ENCODE measurements at places on chromosomes 2 and 18.

DNA sequence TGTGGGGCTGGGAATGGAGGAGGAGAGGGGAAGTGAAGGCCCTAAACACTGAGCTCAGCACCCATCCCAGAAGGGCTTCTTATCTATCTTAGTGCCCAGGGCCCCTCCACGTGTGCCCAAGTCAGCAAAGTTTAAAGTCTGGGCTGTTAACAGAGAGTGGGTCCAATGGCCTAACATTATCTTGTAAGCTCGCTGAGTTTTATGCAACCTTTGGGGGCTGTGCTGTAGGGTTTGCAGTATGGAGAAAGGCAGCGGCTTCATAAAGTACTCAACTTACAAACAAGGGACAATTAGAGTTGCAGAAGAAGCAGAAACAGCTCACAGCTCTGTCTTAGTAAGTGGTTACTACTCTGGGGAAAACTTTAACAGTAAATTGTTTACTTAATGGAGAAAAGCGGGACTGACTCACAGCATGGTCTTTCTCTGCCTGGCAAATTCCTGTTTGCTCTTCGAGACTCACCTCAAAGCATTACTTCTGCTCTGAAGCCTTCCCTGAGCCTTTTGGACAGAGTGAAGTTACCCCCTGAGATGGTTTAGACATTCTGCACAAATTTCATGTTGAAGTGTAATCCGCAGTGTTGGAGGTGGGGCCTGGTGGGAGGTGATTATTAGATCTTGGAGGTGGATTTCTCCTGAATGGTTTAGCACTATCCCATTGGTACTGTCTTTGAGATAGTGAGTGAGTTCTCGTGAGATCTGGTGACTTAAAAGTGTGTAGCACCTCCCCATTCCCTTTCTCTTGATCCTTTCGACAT is 9.0 kb downstream of the ENOSF1 start:
- DNase-seq: no peak

- DNase-seq: no peak
These were observed 58.8 kb downstream of the MFSD6 start for GRCh38 chr2:190466819-190467446.

DNA sequence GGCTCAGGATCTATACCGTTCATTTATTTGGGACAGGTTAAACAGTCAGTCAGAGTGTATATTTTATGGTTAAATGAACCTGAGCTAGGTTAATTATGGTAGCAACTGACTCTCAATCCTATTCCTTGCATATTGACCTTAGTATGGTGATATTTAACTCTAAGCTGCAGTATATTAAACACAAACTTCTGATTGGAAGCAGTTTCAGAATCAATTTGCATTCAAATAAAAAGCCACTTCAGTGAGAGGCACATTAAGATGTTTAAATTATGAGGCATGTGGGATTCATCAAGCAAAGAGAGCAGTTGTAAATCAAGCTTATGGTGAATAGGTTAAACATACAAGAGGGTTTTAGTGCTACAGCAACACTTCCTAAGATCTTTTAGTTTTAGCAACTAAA is 40.4 kb downstream of the FRZB start:
- DNase-seq: no peak

- DNase-seq: no peak
These were observed 69.0 kb downstream of the OSBPL6 start for GRCh38 chr2:178263159-178263860.

- DNase-seq: peak; percentile 99
These were observed 12.2 kb upstream of the KIF1A start for GRCh38 chr2:240832205-240832727.

GRCh38 chr2:240745962-240746361 is 54.3 kb downstream of the AQP12A start:
- DNase-seq: no peak

GRCh38 chr18:9898792-9899549 is 13.2 kb downstream of the TXNDC2 start:
- no peak for DNase-seq

- DNase-seq: no peak
These were observed 13.7 kb downstream of the SESTD1 start for GRCh38 chr2:179250848-179251504.

DNA sequence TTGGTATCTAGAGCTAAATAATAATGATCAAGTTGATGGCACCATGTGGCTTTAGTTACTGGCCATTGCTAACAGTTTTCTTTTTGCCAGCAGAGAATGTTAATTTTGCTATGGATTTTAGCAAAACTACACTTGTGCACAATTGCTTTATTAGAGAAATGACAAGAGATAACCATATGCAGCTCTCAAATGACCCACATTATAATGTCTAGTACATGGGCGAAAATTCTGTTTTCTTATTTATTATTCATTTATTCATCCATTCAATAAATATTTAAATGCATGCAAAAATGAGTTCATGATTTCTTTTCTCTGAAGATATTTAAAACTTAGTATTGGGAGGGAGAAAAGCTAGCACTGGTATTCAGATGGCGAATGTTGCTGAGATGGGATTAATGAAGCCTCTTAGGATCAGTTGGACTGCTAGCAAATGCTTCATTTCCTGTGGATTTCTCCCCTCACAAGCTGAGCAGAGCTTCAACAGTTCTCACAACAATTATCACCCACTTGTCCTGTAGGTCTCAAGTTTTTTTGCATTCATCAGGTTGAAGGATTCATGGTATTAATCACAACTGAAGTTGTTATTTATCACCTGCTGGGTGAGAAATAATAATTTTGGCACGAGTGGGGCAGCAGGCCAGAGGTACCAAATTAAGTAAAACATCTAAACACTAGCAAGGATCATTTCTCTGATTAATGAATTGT is 95.2 kb downstream of the MTX2 start:
- no peak for DNase-seq

GRCh38 chr2:235070063-235070706 is 118.4 kb downstream of the SH3BP4 start:
- no peak for DNase-seq

GRCh38 chr2:101361121-101361520 is 26.2 kb downstream of the CREG2 start:
- no peak for DNase-seq

GRCh38 chr2:99644419-99644787 is 154.6 kb upstream of the REV1 start:
- DNase-seq: no peak

DNA sequence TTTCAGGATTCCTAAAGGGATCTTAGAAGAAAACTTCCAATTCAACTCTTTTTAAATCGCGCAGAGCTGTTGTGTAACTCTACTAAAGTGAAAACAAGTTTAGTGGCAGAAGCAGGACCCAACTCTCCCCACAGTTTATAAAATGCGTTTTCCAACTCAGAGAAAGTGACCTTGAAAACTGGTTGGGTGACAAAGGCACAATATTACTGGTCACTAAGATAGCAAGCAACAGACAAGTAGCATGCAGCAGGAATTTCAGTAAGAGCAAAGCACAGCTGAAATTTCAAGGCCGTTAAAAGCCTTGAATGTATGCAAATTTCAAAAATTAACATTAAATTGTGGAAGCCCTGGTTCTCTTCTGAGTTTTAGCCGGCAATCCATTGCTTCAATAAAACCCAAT is 66.9 kb downstream of the STK39 start:
- no peak for DNase-seq

DNA sequence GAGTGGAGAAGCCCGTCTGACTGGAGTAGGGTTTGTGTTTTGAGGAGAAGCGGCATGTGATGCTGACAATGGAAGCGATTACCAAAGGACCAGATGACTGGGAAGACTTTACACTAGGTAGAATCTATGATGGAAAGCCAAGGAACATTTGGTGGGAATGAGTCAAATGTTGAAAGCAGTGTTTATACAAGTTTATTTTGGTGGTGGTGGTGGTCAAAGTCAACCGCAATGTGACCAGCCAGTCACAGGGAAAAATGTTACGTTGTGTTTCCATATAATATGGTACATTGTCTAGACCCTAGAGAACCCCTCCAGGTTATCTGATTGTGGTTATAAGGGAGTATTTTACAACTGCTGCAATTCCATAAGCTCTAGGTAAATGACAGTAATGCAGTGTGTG is 216.8 kb downstream of the PID1 start:
- DNase-seq: no peak

GRCh38 chr2:31958140-31958717 is 52.6 kb downstream of the MEMO1 start:
- DNase-seq: no peak

GRCh38 chr2:1995987-1996386 is 251.7 kb upstream of the PXDN start:
- peak; percentile 2 for DNase-seq

GRCh38 chr2:21627938-21628337 is 504.2 kb downstream of the TDRD15 start:
- no peak for DNase-seq

DNA sequence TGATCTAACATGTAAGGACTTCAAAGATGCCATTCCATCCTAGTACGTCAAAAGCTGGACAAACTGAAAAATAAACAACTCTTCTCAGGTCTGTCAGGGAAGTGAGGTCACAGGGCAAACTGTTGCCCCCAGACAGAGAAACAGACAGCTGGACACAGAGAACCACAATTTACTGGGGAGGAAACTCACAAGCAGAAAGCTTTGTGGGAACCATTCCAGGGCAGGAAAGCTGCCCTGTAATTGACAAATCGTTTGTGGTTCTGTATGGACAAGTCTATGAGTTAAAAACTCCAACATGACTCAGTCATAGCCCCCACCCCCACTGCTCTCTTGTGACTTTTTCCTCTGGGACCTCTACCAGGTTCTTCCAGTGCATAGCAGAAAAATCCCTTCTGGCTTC is 28.4 kb downstream of the MCEE start:
- DNase-seq: no peak

- DNase-seq: no peak
These were observed 36.8 kb upstream of the ERCC3 start for GRCh38 chr2:127330753-127331152.

DNA sequence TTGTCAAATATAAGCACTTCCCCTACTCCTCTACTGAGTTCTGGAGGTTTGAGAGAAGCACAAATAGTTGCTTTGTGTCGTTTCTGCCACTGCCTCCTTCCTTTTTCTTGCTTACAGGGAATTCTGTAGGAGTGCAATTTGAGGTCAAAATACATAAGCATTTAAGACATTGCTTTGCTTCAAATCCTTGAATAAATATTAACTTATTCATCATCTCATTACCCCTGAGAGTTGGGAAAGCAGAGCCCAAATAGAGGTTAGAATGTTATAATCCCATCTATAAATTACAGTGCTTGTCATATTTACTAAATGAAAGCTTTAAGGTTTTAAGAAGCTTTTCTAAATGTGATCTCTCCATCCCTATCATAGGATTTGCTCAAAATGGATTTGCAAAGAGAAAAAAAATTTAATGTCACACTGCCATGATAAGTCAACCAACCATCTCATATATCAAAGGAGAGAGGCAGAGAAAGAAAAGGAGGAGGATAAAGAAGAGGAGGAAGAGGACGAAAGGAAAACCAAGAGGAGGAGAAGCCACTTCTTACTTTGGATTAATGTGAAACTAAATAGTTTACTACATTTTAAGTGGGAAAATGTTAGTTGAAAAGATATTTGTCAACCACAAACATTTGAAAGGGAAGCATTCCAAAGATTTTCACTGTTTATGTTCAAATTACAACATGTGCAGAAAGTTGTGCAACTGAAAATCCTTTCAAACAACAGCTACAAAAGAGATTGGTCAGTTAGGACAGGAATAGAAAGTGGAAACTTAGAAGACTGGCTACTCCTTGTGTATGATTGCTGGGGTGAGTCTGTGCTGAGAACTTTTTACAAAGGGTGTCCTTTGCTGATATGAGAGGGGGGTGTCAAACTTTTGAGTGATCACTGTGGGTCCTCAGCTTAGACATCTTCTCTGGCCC is 277.3 kb upstream of the FN1 start:
- DNase-seq: no peak

- DNase-seq: no peak
These were observed 2.1 kb upstream of the TWIST2 start for GRCh38 chr2:238845583-238846377.

GRCh38 chr2:157221394-157221988 is 36.0 kb upstream of the GALNT5 start:
- no peak for DNase-seq

DNA sequence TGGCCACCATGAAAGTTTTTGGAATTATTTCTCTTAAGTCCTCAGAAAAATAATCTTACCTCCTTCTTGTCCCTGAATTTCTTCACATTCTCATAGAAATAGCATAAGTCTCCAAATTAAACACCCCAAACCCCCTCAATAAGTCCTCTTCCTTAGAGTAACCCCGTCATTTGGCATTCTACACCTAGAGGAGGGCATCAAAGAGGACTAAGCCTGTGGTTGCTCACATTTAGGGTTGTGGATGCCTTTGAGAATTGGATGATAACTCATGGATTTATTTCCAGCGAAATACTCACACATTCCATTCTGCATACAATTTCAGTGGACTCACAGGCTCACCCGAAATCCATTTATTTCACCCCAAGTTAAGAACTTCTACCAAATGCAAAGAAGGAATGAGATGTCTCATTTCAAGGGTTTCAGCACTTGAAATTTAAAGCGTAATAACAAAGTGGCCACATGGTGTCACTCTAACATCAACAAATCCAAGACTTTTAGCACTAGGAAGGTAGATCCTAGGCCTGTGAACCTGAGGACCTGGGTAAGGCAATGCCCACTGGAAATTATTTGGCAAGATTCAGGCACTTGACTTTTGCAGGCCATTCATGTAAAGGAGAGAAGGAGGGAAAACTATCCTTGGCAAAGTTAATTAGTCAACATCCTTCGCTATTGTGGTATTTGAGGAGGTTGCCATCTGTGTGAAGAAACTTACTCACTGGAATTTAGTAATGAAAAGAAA is 24.6 kb downstream of the DYTN start:
- DNase-seq: peak; percentile 61

DNA sequence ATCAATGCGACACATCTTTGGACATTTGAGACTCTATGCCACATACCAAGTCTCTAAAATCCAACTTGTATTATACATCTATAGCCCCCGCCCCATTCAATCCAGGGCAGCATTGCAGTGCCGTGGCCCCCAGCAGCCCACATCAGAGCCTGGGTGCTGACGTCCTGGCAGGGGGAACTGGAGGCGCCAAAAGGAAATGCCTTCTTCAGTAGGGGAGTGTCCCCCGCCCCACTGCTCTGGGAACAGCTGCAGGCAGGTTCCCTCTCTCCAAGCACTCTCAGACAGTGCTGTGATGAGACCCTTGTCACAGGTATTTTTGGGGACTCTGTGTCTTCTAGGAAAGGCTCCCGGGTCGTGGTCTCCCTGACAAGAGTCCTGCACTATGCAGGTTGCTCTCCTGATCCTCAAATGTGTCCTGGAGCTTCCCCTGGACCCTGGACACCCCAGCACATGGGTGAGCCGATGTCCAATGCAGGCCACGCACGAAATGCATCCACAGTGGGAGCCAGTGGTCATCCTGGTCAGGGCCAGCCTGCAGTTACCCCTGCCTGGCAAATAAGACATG is 188.7 kb downstream of the RTP5 start:
- DNase-seq: no peak

GRCh38 chr2:113039158-113039557 is 13.5 kb downstream of the IL36B start:
- no peak for DNase-seq
